EH (cell line): ENCODE measurements at places on chromosomes 3 and 15.
A peak's percentile ranks its signal among the peaks of the same experiment; 100 is the strongest.

DNA sequence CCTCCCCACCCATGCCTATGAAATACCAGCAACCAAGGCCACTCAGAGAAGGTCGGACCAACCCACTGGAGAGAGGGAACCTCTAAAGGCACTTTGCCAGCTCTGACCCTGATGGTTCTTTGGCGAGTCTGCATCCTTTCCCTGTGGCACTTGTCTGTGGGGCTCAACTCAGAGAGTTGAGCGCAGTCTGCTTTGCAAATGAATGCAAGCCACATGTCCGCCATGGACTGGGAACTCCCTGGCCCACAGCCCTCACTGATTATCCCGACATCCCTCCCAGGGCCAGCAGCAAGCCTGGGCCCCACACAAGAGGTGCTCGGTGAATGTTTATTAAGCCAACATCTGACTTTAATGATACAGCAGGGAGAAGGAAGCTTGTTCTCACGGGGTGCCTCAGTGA, 55.5 kb upstream of the HES1 start:
- peak; percentile 59 for DNase-seq

DNA sequence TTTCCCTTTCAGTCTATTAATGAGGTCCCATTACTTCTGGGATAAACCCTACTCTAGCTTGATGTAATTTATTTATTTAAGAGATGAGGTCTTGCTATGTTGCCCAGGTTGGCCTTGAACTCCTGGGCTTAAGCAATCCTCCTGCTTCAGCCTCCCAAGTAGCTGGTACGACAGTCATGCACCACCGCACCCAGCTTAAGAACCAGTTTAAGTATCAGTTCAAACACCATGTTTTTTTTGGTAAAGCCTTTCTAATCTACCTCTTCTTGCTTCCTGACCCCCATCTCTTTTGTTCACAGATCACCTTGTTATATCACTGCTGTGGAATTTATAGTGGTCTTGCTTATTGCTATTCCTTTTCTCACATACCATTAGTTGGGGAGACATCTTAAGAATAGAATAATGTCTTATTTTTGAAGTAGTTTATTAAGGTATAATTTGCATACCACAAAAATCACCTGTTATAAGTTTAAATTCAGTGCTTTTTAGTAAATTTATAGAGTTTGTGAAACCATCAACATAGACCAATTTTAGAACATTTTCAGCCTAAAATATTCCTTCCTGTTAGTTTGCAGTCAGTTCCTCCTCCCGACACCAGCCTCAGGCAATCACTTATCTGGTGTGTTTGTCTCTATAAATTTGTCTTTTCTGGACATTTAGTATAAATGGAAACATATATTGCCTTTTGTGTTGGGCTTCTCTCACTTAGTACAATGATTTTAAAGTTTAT, 257.9 kb downstream of the PDCD6IP start:
- no peak for DNase-seq

DNA sequence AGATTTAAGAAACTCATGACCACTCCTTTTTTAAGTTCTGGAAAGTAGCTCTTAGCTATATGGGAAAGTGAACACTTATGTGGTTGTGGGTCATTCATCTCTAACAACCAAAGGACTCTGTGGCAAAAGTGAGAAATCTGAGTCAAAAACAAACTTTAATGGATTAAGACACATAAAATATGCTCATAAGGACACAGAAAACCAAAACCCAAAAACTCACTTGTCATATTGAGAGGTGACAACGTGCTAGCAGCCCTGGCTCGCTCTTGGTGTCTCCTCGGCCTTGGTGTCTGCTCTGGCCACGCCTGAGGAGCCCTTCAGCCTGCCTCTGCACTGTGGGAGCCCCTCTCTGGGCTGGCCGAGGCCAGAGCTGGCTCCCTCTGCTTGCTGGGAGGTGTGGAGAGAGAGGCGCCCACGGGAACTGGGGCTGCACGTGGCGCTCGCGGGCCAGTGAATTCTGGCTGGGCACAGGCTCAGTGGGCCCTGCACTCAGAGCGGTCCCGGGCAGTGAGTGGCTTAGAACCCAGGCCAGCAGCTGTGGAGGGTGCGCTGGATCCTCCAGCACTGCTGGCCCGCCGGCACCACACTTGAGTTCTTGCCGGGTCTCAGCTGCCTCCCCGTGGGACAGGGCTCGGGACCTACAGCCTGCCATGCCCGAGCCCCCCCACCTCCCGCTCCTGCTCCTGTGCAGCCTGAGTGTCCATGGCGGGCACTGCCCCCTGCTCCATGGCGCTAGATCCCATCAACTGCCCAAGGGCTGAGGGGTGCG, 30.3 kb upstream of the SKIL start:
- no peak for DNase-seq

DNA sequence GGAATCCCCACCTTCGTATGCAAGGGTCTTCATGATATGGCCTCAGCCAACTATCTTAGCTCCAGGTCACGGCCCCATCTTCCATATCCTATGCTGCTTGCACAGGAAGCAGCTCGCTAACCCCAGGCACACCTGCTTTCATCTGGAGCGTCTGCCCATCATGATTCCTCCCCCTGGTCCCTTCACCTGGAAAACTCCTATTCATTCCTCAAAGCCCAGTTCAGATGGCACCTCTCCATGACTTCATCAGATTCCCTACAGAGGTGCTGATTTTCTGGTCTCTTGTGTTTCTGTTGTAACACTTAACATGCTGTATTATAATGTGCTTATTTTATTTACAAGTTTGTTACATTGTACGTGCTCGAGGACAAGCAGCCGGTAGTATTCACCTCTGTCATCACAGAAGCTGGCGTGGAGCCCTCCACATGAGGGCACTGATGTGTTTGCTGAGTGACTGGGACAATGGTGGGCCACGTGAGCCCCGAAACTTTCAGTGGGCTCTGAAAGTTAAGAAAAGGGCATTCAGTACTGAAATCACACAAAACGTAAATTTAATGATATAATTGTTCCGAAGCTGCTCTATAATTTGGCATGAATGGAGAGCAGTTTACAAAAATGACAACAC, 16.2 kb downstream of the MUC20 start:
- DNase-seq: no peak
